ENCODE measurements at places on chromosomes 11 and 22.

- DNase-seq = no peak
Observed at GRCh38 chr11:64088162-64089026, 52.7 kb downstream of the FLRT1 start.

DNA sequence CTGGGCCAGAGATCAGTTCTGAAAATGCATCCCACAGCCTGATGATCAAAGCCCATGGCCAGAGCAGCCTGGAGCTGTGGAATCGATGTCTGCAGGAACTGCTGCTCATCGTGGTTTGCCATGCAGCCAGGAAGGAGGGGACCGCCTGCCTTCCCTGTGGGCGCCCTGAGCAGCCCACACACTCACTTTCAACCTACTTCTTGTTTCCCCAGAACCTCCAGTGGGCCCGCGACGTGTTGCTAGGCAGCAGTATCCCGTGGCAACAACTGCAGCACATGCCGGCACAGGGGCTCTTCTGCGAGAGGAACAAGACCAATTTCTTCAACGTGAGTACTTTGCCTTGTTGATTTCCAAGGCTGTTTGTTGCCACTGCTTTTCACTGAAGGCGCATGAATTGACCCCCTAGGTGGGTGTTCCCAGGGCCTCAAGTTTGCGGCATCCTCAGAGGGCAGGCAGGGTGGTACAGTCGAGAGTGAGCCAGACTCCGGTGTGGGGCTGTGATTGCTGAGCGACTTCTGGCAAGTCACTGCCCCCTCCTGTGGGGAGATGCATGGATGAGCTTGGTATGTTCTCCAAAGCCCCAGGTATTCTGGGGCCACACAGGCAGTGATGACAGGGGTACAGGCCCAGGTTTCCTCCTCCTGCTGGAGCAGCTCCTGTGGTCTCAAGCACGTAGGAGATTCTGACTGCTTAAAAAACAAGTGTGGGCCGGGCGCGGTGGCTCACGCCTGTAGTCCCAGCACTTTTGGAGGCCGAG lies 47.0 kb upstream of the SUSD2 start:
- DNase-seq = no peak

- DNase-seq = no peak
Observed at GRCh38 chr11:37916331-37916730, 1318.3 kb upstream of the RAG2 start.

DNA sequence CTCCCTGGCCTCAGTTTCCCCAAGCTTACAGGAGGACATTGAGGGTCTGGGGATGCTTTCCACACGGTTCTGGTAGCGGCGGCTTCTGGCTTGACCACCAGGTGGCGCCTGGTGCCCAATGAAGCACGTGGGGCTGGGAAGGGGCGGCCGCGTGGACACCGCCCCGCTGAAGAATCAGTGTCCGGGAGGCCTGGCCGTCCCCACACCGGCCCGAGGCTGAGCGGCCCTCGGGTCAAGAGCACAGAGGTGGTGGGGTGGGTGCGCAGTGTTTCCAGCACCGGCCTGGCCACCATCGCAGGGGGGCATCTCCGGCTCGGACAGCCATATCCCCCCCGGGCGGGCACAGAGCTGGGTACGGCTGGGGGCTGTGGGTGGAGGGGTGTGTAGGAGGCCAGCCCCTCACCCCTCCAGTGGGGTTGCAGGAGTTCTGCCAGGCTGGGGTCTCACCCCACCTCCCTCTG lies 27.8 kb upstream of the PPARA start:
- peak; percentile 73 for DNase-seq

- peak; percentile 0 for DNase-seq
Observed at GRCh38 chr11:38971141-38971540, 2373.1 kb upstream of the RAG2 start.

- peak; percentile 76 for DNase-seq
Observed at GRCh38 chr22:29009148-29009547, 52.5 kb downstream of the C22orf31 start.

- no peak for DNase-seq
Observed at GRCh38 chr11:122210367-122210997, 94.5 kb upstream of the BLID start.

GRCh38 chr11:119029069-119029339 lies 1.7 kb downstream of the SLC37A4 start:
- no peak for DNase-seq

- peak; percentile 38 for DNase-seq
Observed at GRCh38 chr11:108221371-108221770, 1.1 kb downstream of the NPAT start.

GRCh38 chr22:40628354-40629042 lies 8.0 kb downstream of the MRTFA start:
- DNase-seq = peak; percentile 44

- DNase-seq = no peak
Observed at GRCh38 chr22:17912945-17913721, 111.2 kb downstream of the MICAL3 start.

DNA sequence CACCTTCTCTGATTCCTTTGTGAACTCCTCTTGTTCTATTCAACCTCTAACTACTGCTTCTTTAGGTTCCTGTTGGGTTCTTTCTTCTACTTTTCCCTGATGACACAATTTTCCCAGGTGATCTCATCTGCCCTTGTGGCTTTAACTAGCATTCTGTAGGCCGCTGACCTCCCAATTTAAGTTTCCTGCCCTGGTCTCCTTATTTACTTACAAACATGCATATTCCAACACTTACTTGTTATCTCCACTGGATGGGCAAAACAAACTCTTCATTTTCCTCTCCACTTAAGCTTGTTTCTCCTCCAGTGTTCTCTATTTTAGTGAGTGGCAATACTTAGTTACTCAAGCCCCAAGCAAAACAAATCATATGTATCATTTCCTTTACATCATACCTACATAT lies 734.5 kb downstream of the METTL15 start:
- DNase-seq = peak; percentile 58

DNA sequence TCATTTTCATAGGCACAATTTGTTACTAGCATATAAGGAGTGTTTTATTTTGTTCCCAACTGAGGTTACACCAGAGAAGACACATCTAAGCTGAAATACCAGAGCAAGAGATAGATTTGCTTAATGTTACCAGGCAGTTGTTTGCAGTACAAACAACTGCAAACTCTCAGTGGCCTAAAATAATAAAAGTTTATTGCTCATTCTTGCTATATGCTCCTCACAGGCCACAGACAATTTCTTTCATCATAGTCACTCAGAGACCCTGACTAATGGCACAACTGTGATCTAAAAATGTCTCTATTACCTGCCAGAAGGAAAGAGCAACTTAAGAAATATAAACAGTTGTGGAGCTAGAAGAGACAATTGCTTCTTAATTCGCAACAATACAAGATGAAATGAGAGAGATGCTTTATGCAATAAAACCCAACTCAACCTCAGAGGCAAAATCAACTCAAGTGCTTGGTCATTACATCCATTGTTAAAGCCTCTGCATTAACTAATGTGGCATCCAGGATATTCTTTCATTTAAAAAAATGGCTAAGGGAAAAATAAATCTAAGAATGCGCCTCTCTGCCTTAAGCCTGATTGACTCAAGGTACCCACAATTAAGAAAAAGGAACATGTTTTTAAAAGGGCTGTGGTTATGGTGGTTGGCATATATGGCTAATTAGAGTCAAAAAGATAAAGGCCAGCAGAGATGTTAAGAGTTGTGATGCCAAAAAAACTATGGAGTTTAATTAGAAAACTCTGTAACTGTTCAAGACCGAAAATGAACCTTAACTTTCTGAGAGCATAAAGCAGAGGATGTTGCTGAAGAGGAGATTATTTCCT lies 103.7 kb downstream of the CD44 start:
- DNase-seq = peak; percentile 65

DNA sequence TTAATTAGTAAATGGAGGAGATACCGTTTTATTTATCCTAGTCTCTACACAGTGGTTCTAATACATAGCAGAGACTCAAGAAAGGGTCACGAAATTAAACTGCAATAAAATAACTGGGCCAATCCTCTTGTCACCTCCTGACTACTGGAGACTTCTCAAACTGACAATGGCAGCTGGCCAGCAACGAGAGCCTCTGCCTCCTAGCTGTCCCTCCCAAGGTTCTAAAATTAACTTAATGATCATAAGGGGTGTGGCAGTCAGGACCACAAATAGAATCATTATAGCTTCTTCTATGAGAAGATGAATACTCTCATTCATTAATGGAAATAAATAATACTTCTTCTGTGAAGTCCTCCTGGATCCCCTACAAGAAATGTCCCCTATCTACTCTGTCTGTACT lies 63.8 kb upstream of the APOA1 start:
- DNase-seq = no peak

DNA sequence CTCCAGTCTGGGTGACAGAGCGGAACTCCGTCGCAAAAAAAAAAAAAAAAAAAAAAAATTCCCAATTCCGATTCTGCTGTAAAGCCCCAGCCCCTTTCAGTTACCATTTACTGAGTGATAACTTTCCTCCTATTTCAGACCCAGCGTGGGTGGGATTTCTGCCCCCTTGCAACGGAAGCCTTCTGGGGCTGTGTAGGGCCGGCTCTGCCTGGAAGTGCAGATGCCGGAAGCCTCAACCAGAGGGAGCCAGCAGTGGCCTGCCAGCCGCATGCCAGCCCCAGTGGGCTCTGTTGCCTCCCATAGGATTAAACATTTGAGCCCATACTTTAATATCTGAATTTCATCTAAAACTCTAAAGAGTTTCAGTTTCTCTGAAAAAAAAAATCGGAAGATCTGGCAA lies 60.0 kb upstream of the NUP50 start:
- DNase-seq = no peak

GRCh38 chr11:69836401-69836800 lies 17.2 kb upstream of the FGF3 start:
- DNase-seq = no peak

DNA sequence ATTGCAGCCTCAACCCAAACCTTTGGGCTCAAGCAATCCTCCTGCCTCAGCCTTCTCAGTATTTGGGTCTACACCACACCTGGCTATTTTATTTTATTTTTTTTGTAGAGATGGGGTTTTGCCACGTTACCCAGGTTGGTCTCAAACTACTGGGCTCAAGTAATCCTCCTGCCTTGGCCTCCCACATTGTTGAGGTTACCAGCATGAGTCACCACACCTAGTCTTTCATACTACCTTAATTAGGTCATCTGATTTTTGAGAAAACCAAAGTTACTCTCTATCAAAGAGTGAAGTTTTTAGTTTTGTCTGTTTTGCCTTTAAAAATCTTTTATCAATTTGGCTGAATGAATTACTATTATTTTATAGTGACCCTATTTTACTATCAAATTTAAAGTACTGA lies 335.6 kb upstream of the LRRC4C start:
- DNase-seq = no peak

- peak; percentile 7 for DNase-seq
Observed at GRCh38 chr22:19035474-19036228, 86.6 kb downstream of the DGCR2 start.

DNA sequence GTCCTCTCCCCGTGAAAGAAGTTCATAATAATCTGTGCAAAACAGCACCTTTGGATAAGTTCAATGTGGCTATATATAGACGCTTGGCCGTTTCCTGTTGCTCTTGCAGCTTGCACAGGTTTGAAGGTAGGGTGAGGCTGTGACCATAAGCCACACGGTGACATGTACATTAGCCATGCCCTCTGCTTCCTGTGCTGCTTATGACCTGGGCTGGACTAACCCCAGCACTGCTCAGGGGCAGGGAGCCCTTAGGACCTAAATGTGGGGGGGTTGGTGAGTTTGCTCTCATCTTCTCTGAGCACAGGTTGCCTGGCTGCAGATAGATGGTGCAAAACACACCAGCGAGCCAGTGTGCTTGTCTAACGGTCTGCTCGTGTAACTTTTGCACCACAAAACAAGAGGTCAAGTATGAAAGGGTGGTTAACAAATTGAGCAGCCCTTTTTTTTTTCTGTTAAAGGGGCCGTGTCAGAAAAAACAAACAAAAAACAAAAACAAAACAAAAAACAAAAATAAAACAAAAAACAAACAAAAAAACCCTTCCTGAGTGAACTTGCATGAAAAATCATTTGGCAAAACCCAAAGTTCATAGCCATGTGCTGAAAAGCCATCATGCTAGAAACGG lies 37.3 kb downstream of the FLI1 start:
- DNase-seq = no peak

- no peak for DNase-seq
Observed at GRCh38 chr11:69142895-69143294, 12.8 kb upstream of the SMIM38 start.

GRCh38 chr11:132177106-132177505 lies 806.7 kb downstream of the NTM start:
- peak; percentile 68 for DNase-seq

DNA sequence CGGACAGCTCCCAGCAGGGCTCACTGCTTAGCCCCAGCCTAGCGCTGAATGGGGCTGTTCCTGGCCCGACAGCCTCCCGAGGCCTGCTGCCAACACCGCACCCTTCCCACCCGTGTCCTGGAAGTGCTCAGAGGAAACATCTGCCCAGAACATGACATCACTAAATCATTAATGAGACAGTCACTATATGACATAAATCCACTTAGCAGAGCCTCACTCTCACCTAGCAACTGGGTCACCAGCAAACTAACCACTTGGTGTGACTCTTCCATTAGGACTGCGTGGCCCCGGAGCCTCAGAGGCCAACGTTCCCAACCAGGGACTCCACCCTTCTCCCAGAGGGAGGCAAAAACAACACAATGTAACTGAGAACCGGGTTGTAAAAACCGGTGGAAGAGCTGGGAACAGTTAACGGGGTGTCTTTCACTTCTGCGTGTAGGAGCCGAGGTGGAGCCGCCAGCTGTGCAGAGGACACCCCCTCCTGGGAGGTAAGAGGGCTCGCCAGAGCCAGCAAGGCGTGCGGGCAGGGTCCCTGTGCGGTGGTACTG lies 21.4 kb upstream of the PACSIN2 start:
- DNase-seq = peak; percentile 91

- DNase-seq = no peak
Observed at GRCh38 chr11:96096360-96096759, 172.5 kb upstream of the MTMR2 start.

GRCh38 chr11:86241956-86242535 lies 2.5 kb upstream of the EED start:
- DNase-seq = no peak

DNA sequence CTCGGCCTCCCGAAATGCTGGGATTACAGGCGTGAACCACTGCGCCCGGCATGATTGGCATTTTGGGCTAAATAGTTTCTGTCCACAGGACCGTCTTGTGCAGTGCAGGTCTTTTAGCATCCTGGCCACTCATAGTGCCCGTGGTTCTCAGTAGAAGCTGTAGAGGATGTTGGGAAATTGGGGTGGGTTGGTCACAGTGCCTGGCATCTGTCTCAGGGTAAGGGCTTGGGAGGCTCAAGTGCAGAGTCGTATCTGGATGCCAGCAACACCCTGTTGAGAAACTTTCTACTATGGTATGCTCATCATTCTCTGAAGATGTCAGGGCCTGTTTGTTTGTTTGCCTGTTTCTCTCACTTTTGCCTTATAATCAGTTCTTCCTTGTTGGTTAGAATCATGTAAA lies 21.9 kb downstream of the UBE2L3 start:
- DNase-seq = no peak

DNA sequence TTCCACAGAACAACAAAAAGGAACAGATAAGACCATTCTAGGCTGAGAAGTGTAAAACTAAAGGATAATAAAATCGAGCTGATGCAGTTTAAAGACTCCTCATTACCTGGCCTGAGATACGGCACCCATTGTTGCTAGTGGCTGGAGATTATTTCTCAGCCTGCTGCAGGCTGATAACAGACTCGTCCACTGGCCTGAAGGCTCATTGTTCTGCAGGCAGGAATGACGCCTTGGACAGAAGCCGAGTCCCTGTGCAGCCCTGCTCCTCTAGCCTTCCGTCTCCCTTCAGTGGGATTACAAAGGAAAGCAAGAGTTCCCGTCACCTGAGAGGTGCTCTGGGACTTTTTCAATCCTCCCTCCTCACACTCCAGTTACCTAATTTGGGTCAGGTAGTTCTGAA lies 1065.3 kb downstream of the OPCML start:
- DNase-seq = no peak

Measured in cardiac fibroblast (primary cell).